SIG-M5 (cell line): ENCODE measurements at places on chromosomes 1 and 21.

GRCh38 chr1:225617479-225617878 lies 35.4 kb downstream of the ENAH start:
- no peak for DNase-seq

- no peak for DNase-seq
Observed at GRCh38 chr1:239858057-239858456, 233.6 kb upstream of the FMN2 start.

GRCh38 chr1:71118086-71118485 lies 37.3 kb upstream of the ZRANB2 start:
- DNase-seq: no peak

GRCh38 chr21:27817074-27817473 lies 850.2 kb upstream of the ADAMTS5 start:
- DNase-seq: no peak

GRCh38 chr1:228381356-228381755 lies 25.3 kb downstream of the TRIM11 start:
- DNase-seq: no peak

DNA sequence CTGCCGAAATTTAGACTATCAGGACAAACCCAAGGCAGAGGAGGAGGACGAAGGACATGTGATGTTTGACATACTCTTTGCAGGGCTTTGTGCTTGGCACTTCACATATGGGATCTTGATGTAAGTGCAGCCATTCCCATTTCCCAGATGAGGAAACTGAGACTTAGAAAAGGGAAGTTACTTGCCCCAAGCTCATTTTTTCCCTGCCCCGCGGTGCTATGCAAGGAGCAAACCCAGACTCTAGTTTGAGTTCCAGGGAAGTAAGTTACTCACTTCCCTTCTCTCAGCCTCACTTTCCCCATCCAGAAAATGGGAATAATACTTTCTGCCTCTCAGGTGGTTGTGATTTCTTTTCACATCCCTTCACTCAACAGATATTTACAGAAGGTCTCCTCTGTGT lies 4.5 kb upstream of the FOXO6 start:
- DNase-seq: no peak

DNA sequence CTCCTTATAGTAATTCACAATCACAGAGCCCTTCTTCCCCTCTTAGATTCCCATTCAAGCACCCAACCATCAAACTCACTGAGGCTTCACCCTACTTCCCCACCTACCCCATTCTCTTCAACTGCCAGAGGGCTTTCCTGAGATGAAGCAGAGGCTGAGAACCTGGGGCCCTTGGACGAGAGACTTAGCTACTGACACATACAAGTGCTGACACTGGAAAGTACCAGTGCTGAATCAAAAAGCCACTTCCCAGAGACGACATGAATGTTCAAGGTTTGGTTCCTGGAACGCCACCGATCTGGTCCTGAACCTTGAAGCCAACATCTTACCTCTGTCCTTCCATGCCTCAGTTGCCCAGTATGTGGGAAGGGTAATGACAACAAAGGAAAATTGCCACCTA lies 16.6 kb upstream of the RAP1A start:
- DNase-seq: no peak

DNA sequence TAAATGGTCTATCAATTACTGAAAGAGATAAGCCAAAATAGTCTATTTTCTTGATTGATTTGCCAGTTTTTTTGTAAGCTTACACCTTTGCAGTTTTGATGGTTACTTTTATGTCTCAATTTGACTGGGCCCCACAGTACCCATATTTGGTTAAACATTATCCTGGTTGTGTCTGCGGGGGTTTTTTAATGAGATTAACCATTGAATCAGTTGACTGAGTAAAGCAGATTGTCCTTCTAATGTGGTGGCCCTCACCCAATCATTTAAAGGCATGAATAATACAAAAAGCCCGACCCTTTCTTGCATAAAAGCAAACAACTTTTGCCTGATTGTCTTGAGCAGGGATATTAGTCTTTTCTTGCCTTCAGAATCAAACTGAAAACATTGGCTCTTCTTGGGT lies 650.0 kb upstream of the RGS18 start:
- DNase-seq: no peak

GRCh38 chr1:2230781-2231531 lies 2.8 kb downstream of the SKI start:
- DNase-seq: no peak

DNA sequence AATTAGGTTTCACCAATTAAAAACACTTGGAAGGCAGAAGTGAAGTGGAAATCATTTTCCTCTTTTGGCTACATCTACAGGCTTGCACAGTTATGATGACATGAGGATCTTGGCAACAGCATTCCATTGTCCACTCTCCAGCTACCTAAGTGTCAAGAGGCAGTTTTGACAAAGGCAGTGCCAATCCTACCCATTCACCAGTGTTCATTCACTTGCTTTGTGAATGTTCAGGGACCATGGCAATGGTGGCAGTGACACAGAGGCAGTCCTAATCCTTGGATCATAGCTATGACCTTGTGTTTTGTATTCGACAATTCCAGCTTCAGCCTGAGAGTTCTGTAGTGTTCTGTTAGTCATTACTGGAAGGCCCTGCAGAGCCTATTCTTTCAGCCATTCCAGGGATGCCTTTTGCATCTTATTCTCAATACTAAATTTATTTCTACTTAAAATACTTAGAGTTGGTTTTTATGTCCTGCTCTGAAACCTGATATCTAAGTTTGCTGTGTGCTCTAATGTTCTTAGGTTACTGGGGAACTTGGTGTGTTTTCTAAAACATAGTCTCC lies 36.7 kb downstream of the CRB1 start:
- DNase-seq: no peak

- DNase-seq: no peak
Observed at GRCh38 chr1:156482276-156482675, 18.3 kb downstream of the MEF2D start.
